Natural killer cell (primary cell): ENCODE measurements at places on chromosomes 5 and 9. TPM values are rescaled to one million over a fixed set of nuclear protein-coding genes. Genes with fewer than 3 reads are reported as not detected.

GRCh38 chr5:168946363-168946762 is 354.6 kb downstream of the SLIT3 start:
- no peak for DNase-seq

DNA sequence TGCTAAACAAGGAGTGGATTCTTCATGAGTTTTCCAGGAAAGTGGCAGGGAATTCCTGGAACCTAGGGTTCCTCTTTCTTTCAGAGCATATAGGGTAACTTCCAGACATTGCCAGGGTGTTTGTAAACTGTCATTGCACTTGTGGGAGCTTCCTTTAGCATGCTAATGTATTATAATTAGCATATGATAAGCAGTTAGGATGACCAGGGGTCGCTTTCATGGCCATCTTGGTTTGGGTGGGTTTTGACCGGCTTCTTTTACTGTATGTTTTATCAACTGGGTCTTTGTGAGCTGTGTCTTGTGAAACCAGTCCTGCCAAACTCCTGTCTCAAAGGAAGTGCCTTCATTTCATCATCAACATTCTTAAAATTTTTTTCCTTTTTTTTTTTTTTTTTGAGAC is 11.9 kb upstream of the MELK start:
- DNase-seq = no peak

Gene GABRA6
- total RNA-seq = not detected

Gene FIBCD1
- total RNA-seq = not detected
